ENCODE measurements at places on chromosomes 1 and 21.
A peak's percentile ranks its signal among the peaks of the same experiment; 100 is the strongest.

GRCh38 chr1:167562702-167563101 lies 9.1 kb upstream of the CREG1 start:
- DNase-seq, result no peak

DNA sequence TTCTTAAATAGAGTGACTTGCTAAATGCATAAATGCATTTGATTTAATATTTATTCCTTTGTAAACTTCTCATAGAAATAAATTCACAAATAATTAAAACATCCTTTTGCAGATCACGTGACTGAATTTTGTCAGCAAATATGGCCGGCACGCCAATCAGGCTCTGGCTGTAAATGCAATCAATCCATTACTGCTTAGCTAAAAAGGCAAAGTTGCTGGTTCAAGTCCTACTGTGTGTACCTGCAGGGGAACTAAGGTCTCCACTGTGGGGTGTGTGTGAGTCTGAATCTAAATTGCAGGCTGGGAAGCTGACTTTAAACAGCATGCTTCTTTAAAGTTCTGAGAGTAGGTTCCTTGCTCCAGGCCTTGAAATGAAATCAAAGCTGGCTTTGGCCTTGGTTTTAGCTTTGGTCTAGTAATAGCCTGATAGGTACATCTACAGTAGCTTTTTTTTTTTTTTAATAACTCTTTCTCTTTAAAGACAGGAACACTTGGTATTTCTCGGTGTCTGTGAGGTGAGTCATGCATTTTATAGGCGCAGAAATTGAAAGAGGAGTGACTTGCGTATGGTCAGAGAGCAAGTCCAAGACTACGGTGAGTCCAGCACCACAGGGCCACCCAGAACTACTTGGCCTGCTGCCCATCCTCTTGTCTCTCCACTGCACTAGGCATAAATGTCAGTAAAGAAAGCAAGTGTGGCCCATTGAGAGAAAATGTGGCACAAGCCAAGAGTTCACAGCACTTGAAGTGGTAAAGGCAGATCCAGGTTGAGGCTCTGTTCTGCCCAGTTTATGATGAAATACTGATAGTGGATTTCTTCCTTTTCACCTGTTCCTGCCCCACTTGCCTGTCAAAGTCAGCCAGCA lies 36.2 kb upstream of the LYST start:
- DNase-seq, result no peak

- no peak for DNase-seq
Observed at GRCh38 chr1:184324972-184325371, 61.9 kb upstream of the C1orf21 start.

GRCh38 chr1:29833581-29833980 lies 597.3 kb downstream of the PTPRU start:
- no peak for DNase-seq

GRCh38 chr1:167973832-167974231 lies 37.0 kb upstream of the MPC2 start:
- DNase-seq, result no peak

GRCh38 chr1:20100632-20101355 lies 18.5 kb downstream of the PLA2G2D start:
- peak; percentile 27 for DNase-seq

GRCh38 chr1:183310753-183311479 lies 107.3 kb downstream of the NMNAT2 start:
- peak; percentile 10 for DNase-seq

GRCh38 chr21:26365849-26366248 lies 195.3 kb upstream of the APP start:
- DNase-seq, result no peak

DNA sequence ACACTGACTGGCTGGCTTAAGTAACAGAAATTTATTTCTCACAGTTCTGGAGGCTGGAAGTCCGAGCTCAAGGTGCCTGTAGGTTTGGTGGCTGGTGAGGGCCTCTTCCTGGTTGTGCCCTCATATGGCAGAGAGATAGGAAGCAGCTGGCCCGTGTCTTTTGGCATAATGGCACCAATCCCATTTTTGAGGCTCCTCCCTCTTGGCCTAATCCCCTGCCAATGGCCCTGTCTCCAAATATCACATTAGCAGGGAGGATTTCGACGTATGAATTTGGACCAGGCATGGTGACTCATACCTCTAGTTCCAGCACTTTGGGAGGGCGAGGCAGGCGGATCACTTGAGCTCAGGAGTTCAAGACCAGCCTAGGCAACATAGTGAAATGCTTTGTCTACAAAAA lies 37.4 kb downstream of the AGPAT3 start:
- no peak for DNase-seq

- no peak for DNase-seq
Observed at GRCh38 chr1:14891991-14892390, 261.6 kb upstream of the TMEM51 start.

GRCh38 chr1:81305997-81306452 lies 494.7 kb upstream of the ADGRL2 start:
- no peak for DNase-seq

GRCh38 chr1:24875991-24876506 lies 54.0 kb downstream of the RUNX3 start:
- no peak for DNase-seq

DNA sequence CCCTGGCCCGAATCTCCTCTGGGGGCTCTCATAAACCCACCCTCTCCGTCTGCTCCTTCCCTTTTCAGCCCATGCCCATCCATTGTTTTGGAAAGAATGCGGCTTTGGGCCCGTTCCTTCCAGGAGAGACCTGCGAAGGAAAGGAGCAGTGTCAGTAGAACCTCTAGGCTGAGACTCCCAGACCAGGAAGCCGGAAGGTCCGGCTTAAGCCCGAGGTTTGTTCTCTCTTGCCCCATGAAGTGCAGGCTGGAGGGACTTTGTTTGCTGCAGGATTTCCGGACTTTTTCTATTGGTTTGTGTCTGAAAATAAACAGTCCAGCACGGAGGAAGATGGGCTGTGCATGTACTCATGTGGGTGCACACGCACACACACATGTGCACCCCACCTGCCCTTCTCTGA lies 49.8 kb downstream of the ELK4 start:
- DNase-seq, result no peak

DNA sequence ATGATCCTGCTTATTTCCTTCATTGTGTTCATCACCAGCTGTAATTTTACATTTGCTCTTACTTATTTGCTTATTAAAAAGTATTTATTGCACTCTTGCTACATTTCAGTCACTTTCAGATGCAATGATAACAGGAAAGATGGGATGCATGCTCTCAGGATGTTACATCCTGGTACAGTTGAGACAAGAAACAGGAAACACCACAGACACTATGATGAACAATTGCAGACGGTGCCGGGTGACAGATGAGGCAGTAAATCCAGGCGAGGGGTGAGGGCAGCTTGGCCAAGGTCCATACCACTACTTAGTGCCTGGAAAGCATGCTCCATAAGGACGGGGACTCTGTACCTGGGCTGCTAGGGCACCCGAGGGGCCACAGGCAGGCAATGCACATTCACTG lies 156.6 kb upstream of the RAB4A start:
- DNase-seq, result no peak

- DNase-seq, result no peak
Observed at GRCh38 chr1:220786337-220787068, at the start of gene MTARC1. Gene MTARC1, plus strand, starts transcription at chr1:220786913. Its CDS starts 32 bp downstream, at chr1:220786945.

DNA sequence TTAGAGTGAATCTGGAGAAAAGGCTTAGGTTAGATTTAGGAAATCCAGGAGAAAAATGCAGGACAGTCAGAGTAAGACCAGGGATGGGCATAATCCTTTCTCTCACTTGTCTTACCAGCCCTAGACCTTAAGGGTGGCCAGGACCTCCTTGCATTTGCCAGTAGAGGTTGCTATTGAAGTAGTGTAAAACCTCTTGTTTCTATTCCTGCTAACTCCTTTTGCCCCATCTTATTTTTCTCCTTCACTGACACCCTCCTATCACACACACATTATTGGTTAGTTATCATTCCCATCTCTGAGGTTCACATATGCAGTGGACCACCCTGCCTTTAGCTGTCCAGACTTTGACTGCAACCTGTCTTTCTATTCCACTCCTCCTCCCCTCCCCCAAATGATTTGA lies 75.0 kb upstream of the MACF1 start:
- no peak for DNase-seq

Measured in stimulated activated CD4-positive, alpha-beta T cell treated with anti-CD3 and anti-CD28 coated beads, Interleukin-2, amount 100 ng/mL, for 48 hours (primary cell).